ENCODE measurements at places on chromosomes 1 and 21.
A peak's percentile ranks its signal among the peaks of the same experiment; 100 is the strongest.

- DNase-seq: peak; percentile 67
These were observed 6.5 kb downstream of the LRP8 start for GRCh38 chr1:53321366-53321765.

- DNase-seq: no peak
These were observed 1636.8 kb downstream of the AMY1C start for GRCh38 chr1:105386489-105386888.

DNA sequence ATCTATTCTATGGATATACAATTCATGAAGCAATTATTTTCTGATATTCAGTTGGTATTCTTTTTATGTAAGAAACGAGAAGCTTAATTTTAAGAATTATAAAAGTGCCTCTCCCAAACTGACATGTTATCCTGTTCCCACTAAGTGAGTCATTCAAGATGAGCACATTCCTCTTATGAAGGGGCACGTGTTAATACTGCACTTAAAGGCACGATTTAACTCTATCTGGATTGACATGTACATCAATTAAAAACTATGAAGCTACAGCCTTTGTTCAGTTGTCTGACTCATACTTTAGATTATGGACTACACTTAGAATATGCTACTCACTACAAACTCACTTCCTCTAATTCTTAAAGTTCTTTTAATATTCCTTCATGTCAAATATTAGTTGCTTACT lies 111.6 kb downstream of the CYYR1 start:
- no peak for DNase-seq

- DNase-seq: no peak
These were observed 346.2 kb downstream of the BARHL2 start for GRCh38 chr1:90370686-90371447.

GRCh38 chr1:64502931-64503330 lies 33.0 kb downstream of the CACHD1 start:
- DNase-seq: no peak

GRCh38 chr1:151807766-151808165 lies 2.5 kb upstream of the LINGO4 start:
- no peak for DNase-seq

DNA sequence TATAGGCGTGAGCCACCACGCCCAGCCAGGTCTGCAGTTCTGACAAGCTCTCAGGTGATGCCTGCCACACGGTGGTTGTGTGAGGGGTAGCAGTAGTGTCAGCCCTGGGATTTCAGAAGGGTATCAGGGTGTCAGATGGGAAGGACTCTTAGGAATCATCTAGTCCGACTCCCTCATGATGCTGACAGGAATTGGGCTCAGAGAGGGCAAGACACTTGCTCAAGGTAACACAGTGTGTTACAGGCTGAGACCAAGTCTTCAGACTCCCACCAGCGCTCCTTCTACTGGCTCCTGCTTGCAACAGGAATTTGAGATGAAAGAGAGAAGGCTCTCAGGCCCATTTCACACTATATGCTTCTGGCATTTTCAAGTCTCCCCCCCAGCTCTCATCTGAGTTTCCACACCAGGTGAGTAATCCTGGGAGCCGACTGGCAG lies 6.9 kb downstream of the HTR1D start:
- no peak for DNase-seq

GRCh38 chr21:41411449-41412089 lies 14.5 kb upstream of the MX1 start:
- DNase-seq: no peak

- no peak for DNase-seq
These were observed 38.2 kb upstream of the PKP1 start for GRCh38 chr1:201245082-201245481.

DNA sequence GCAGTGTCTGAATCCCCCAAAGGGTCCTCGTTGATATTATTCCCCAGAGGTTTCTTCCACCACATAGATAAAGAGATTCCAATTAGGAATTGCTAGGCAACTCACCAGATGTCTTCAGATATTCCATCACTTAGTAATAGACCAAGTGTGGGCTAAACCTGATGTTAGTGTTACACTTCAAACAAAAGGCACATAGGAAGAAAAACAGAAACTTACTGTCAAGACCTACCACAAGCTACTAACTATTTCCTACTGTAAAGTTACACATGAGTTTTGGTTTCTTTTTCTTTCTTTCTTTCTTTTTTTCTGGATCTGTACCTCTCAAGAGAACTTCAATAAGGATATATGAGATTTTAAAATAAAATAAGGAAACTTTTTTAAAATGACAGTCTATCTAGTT lies 879.1 kb upstream of the NEGR1 start:
- no peak for DNase-seq

DNA sequence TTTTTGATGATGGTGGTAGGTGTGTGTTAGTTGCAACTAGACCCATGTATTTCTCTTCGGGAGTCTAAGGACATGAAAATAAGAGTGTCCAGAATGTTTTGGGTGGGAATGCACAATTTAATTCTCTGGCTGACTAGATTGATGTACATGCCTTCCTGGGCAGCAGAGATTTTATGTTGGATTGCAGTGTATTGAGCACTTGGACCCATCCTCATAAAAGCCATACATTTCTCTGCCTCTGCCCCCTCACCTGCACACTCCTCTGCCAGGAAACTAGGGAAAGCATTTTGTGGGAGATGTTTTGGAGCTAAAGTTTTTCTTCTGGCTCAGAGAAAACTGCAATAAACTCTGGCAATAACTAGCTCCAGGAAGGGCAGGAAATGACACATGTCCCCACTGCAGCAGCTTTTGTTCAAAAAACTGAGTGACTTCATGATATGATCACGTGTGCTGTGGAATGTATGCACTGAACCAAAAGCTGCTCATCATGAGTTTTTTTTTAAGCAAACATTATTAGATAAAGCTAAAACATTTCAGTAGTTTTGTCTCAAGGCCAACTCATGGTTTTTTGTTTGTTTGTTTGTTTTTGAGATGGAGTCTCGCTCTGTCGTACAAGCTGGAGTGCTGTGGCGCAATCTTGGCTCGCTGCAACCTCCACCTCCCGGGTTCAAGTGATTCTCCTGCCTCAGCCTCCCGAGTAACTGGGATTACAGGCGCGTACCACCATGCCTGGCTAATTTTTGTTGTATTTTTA lies 17.6 kb downstream of the RIT1 start:
- DNase-seq: no peak

GRCh38 chr21:42580076-42580792 lies 66.6 kb downstream of the SLC37A1 start:
- no peak for DNase-seq

DNA sequence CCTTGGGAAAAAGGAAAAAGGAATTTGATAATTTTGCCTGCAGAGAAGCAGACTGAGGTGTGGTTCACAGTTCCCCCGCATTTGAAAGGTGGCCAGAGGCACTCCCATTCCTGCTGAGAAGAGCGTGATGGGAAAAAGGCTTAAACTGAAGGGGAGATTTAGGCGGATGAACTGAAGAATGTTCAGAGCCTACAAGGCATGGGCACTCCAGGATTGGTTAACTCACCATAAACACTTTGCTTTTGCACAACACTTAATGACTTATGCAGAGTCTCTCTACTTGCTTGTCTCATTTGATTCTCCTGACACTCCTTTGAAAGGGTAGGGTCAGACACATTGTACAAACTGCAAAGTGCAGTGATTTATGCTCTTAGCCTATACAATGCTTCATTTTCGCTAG lies 119.6 kb upstream of the RUNX1 start:
- DNase-seq: no peak

DNA sequence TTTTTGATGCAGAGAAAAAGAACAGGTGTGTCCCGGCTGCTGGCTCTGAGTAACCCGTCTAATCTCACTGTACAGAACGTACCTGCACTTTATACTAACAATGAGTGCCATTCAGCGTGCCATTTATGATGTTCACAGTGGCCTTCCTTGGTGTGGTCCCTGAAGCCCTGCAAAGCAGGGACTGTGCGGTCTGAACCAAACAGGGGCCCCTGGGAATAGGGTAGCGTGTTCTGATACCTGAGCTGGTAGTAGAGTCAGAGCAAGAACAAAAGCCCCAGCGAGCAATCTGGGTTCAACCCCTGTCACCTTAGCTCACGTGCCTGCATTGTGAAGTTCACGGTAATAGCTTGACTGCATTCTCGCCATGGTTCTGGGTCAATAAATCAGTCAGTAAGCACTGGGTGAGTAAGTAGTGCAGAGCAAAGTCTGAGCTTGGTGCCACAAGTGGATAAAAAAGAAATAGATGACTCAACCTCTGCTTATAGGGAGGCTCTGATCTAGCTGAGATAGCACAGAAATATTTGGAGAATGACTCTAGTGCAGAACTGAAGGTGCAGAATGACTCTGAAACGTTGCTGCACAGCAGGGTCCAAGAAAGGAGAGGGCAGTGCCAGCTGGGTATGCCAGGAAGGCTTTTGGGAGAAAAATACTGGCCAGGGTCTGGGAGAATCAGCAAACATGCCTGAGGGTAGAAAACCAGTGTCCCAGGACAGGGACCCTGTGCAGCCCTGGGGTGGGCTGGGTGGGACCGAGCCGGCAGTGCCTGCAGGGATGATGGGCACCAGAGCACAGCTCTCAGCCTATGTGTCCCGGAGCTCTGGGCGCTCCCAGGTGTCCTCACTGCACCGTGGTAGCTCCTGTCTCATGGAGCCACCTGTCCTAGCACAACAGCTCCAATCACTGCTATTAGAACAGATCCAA lies 125.9 kb downstream of the RHOU start:
- DNase-seq: peak; percentile 40

DNA sequence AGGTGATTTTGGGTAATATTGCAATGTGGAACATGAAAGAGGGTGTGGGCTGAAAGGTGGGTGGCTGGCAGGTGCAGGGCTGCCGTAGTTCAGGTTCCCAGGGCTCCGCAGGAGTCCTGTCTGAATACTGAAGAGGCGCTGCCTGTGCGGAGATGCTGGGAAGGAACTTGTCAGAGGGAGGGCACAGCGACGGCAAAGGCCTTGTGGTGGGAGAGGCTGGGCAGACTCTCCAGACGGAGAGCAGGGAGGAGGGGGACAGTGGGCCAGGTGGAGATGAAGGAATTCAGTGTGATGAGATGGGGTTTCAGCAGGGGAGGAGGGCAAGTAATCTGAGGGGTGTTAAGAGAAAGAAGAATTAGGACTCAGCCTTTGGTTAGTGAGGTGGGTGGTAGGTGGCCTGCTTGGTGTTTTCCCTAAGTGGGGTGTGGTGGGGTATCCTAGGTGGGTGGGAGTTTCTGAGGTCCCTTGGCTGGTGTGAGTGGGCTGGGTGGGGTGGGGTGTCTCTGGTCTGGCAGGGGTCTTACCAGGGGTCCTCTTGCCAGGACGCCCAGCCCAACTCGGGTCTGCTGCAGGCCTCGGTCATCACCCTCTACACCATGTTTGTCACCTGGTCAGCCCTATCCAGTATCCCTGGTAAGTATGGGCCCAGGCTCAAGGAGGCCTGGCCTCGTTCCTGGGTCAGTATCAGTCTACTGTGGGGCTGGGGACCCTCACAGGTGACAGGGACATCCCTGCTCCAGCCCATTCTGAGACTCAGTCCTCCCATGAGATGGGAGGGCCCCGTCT lies 15.6 kb downstream of the SERINC2 start:
- no peak for DNase-seq

- no peak for DNase-seq
These were observed 71.1 kb upstream of the ERRFI1 start for GRCh38 chr1:8097077-8097799.

DNA sequence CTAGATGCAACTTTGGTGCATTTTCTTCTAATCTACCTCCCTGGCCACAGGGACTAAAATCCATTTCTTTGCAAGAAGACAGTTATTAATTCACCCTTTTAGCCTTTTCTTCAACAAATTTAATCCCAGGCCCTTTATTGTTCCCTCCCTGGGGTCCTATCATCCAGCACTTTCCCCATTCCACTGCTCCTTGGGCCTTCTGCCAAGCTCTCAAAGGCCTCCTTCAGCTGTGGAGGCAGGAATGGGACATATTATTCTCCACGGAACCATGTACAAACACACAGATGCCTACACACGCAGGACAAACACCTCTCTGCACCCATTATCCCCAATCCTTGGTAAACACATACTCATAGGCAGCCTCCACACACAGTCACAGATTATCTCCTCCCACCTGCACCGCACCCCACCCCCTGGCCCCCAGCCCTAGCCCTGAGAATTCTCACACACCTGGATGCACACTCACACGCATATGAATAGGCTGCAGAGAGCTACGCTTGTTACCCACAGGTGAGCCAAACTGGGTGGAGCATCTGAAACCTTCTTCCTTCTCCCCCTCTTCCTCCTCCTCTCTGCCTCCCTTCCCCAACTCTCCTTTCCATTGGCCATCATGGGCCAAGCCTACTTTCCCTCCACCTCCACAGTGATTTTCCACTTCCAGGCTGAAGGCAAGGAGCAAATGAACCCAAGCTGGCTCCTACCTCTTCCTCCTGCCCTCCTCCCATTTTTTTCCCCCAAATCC lies 11.7 kb downstream of the TAGLN2 start:
- DNase-seq: no peak

GRCh38 chr1:100607628-100608240 lies 69.8 kb downstream of the GPR88 start:
- DNase-seq: no peak

GRCh38 chr1:171191992-171192391 lies 6.9 kb downstream of the FMO2 start:
- no peak for DNase-seq

- no peak for DNase-seq
These were observed 1.4 kb downstream of the RGS8 start for GRCh38 chr1:182682898-182683501.

- DNase-seq: no peak
These were observed 7.1 kb upstream of the DDX59 start for GRCh38 chr1:200676829-200677228.

DNA sequence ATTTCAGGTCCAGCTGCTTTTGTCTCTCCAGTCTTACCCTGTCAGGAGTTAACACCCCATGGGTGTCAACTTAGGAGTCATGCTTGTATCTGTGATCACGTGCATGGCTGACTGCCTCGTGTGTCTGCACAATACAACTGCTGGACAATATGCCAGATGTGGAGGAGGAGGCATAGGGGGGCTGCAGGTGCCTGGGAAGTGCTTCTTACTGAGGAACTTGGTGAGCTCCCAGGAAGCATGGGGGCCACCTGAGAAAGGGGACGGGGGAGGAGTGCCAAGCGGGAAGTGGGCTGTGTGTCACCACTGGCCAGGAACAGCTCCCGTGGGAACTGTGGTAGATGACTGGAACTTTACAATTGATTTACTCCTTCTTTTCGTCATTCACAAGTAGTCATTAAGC lies 9.5 kb downstream of the RHEX start:
- no peak for DNase-seq
